ENCODE measurements at places on chromosomes 7 and 10. TPM values are rescaled to one million over a fixed set of nuclear protein-coding genes. Genes with fewer than 3 reads are reported as not detected.

Gene ZCCHC24
- polyA plus RNA-seq, result 12.9 TPM

Gene RRP12
- 27.2 TPM for polyA plus RNA-seq

Gene VWC2
- polyA plus RNA-seq, result not detected

Gene AIMP2
- polyA plus RNA-seq, result 47.1 TPM

Gene SCART1
- polyA plus RNA-seq, result 1.4 TPM

Gene MET
- polyA plus RNA-seq, result 0.95 TPM

Gene SCIN
- polyA plus RNA-seq, result 0.56 TPM

Gene SH3PXD2A
- 19.2 TPM for polyA plus RNA-seq

Gene FFAR4
- 0.57 TPM for polyA plus RNA-seq

Gene CHPF2
- polyA plus RNA-seq, result 15.8 TPM

Gene TEX47
- not detected for polyA plus RNA-seq

Gene ITIH5
- 0.66 TPM for polyA plus RNA-seq

Gene AP1S1
- 35.4 TPM for polyA plus RNA-seq

Gene FAM13C
- 21.4 TPM for polyA plus RNA-seq

Gene ABCB4
- 28.6 TPM for polyA plus RNA-seq

Gene BLNK
- 1.9 TPM for polyA plus RNA-seq

Gene OGDH
- 46.0 TPM for polyA plus RNA-seq

Gene IGF2BP3
- 0.03 TPM for polyA plus RNA-seq

Gene LEP
- polyA plus RNA-seq, result 0.16 TPM

Measured in adrenal gland (tissue), 19 donors.